ENCODE measurements at places on chromosomes 4 and X. TPM values are rescaled to one million over a fixed set of nuclear protein-coding genes. Genes with fewer than 3 reads are reported as not detected.

- no peaks in the 10 kb centered on the region for H3K27me3 ChIP-seq
- no peaks in the 10 kb centered on the region for H3K36me3 ChIP-seq
- H3K4me3 ChIP-seq, result no peak overlapping the region
- no peak overlapping the region for H3K27ac ChIP-seq
- no peak for DNase-seq
- peaks cover 3% of the 10 kb centered on the region for H3K4me1 ChIP-seq
Measured at GRCh38 chr4:100083289-100083688, 107.0 kb downstream of the DDIT4L start.

GRCh38 chr4:77072195-77072753 lies 3.5 kb downstream of the CCNI start:
- H3K4me3 ChIP-seq, result no peak overlapping the region
- H3K27ac ChIP-seq, result no peak overlapping the region
- H3K4me1 ChIP-seq, result peaks cover 56% of the 10 kb centered on the region
- DNase-seq, result peak; percentile 81

Gene NUDT11
- total RNA-seq, result 0.44 TPM

Gene WDR1
- total RNA-seq, result 202 TPM
